ENCODE measurements at places on chromosomes 1 and 21.

- DNase-seq = no peak
These were observed 14.6 kb upstream of the PRRC2C start for GRCh38 chr1:171470726-171471125.

GRCh38 chr1:13990939-13991338 is 291.0 kb downstream of the PRDM2 start:
- no peak for DNase-seq

GRCh38 chr1:25026730-25027450 is 96.8 kb upstream of the RUNX3 start:
- DNase-seq = no peak

GRCh38 chr1:173195596-173196088 is 11.5 kb downstream of the TNFSF4 start:
- no peak for DNase-seq

GRCh38 chr1:147598621-147599361 is 57.5 kb downstream of the BCL9 start:
- no peak for DNase-seq
